ENCODE measurements at places on chromosomes 6 and 20. TPM values are rescaled to one million over a fixed set of nuclear protein-coding genes. Genes with fewer than 3 reads are reported as not detected.

CLVS2 gene
- not detected for total RNA-seq

CNKSR3 gene
- total RNA-seq = 2.7 TPM

FILIP1 gene
- 0.58 TPM for total RNA-seq

GJA10 gene
- total RNA-seq = not detected

IL17A gene
- not detected for total RNA-seq

PTCHD4 gene
- total RNA-seq = 7.0 TPM

LRRC1 gene
- 2.7 TPM for total RNA-seq
